HCT116 (cell line): ENCODE measurements at places on chromosomes 7 and 10. TPM values are rescaled to one million over a fixed set of nuclear protein-coding genes. Genes with fewer than 3 reads are reported as not detected.

DNA sequence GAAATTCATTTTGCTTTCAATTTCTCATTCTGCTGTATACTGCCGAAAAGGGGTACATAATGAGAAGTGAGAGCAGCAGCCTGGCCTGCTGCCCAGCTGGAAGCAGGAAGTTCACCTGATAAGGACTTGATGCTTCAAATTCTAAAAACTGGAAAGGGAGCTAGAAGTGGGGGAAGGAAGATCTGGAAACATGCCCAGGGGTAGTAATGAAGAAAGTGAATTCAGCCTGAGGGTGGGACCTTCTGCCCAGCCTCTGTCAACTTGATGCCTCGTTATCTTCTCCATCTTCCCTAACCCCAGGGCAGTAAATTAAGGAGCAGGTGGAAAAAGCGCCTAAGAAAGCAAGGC is 69.4 kb downstream of the ARMH3 start:
- H3K36me3 ChIP-seq, result peaks cover 27% of the 10 kb centered on the region
- H3K27me3 ChIP-seq, result no peaks in the 10 kb centered on the region
- no peak overlapping the region for H3K4me3 ChIP-seq
- H3K4me1 ChIP-seq, result no peaks in the 10 kb centered on the region

GRCh38 chr7:113085781-113086390 is 741 bp downstream of the GPR85 start:
- DNase-seq, result no peak
- H3K27me3 ChIP-seq, result no peaks in the 10 kb centered on the region
- no peaks in the 10 kb centered on the region for H3K36me3 ChIP-seq
- no peak overlapping the region for H3K4me3 ChIP-seq
- no peaks in the 10 kb centered on the region for H3K4me1 ChIP-seq
- no peak overlapping the region for H3K27ac ChIP-seq

DNA sequence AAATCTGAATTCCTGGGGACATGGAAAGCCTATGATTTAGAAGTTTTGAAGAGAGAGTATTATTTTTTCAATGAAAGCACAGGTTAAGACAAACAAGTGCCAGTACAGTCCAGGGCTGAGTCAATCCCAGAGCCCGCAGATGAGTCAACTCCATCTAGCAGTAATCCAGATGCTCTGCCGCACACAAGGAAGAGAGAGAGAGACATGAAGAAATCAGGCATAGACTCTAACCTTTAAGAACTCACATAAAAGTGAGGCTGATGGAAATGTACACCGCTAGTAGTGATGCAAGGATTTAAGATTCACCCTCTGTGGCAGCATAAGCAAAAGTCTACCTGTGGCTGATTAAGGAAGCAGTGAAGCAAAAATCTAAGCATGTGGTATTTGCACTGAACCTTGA is 651.5 kb downstream of the TNS3 start:
- no peaks in the 10 kb centered on the region for H3K27me3 ChIP-seq
- no peak for DNase-seq
- H3K4me1 ChIP-seq, result no peaks in the 10 kb centered on the region
- no peaks in the 10 kb centered on the region for H3K36me3 ChIP-seq
- no peak overlapping the region for H3K27ac ChIP-seq

- no peaks in the 10 kb centered on the region for H3K36me3 ChIP-seq
- no peaks in the 10 kb centered on the region for H3K27me3 ChIP-seq
- no peak overlapping the region for H3K27ac ChIP-seq
- no peak for DNase-seq
These were observed 14.0 kb upstream of the CDH23 start for GRCh38 chr10:71382757-71383156.

DNA sequence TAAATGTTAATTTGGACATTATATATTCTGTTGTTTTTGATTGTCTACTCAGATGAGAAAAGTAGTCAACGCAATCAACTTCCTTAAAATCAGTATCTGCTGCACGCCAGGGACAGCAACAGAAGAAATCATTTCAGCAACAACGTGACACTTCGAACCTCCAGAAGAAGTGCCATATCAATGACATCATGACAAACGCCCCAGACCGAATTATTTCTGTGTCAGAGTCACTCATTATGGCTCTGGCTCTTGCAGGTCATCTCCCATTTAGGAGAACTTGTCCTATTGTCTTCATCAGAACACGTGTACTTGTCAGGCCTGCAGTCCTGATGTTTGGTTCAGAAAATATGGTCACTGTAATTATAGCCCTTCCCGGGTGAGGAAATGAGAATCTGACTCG is 276.3 kb downstream of the ADARB2 start:
- no peak overlapping the region for H3K27ac ChIP-seq
- no peaks in the 10 kb centered on the region for H3K4me1 ChIP-seq
- H3K4me3 ChIP-seq, result no peak overlapping the region
- no peaks in the 10 kb centered on the region for H3K36me3 ChIP-seq
- no peak for DNase-seq
- H3K27me3 ChIP-seq, result no peaks in the 10 kb centered on the region; the same call in 1 of the 2 replicates

GRCh38 chr7:40551685-40552576 is 417.1 kb downstream of the SUGCT start:
- no peak overlapping the region for H3K4me3 ChIP-seq
- no peak overlapping the region for H3K27ac ChIP-seq
- H3K4me1 ChIP-seq, result no peaks in the 10 kb centered on the region

GRCh38 chr7:114279901-114280300 is 134.7 kb upstream of the FOXP2 start:
- H3K27me3 ChIP-seq, result no peaks in the 10 kb centered on the region
- no peak overlapping the region for H3K27ac ChIP-seq
- DNase-seq, result no peak
- no peaks in the 10 kb centered on the region for H3K4me1 ChIP-seq
- H3K4me3 ChIP-seq, result no peak overlapping the region

Gene FBXL15
- 21.1 TPM for total RNA-seq

- H3K4me1 ChIP-seq, result no peaks in the 10 kb centered on the region; the same call in 1 of the 2 replicates
- H3K27me3 ChIP-seq, result 0 out of 2 replicates have a peak, but pooled peaks cover 4% of the 10 kb centered on the region
- H3K36me3 ChIP-seq, result no peaks in the 10 kb centered on the region
- no peak overlapping the region for H3K4me3 ChIP-seq
- no peak for DNase-seq
These were observed 108.2 kb downstream of the PFKFB3 start for GRCh38 chr10:6310977-6311376.

Gene NRAP
- total RNA-seq, result not detected

GRCh38 chr10:15744217-15744865 is 24.6 kb upstream of the ITGA8 start:
- H3K4me1 ChIP-seq, result no peaks in the 10 kb centered on the region
- H3K4me3 ChIP-seq, result no peak overlapping the region
- no peaks in the 10 kb centered on the region; the same call in 1 of the 2 replicates for H3K27me3 ChIP-seq

Gene GRM8
- 0.05 TPM for total RNA-seq

Gene SFMBT2
- 0.02 TPM for total RNA-seq

Gene CABCOCO1
- total RNA-seq, result not detected

GRCh38 chr7:107085180-107085579 is 40.7 kb downstream of the PRKAR2B start:
- peaks cover 5% of the 10 kb centered on the region; the same call in 1 of the 2 replicates for H3K27me3 ChIP-seq
- H3K4me1 ChIP-seq, result no peaks in the 10 kb centered on the region

- H3K27me3 ChIP-seq, result no peaks in the 10 kb centered on the region
- H3K4me1 ChIP-seq, result peaks cover 52% of the 10 kb centered on the region
- H3K27ac ChIP-seq, result peak overlapping the region; percentile 66
- no peaks in the 10 kb centered on the region for H3K36me3 ChIP-seq
These were observed 99.6 kb upstream of the ANLN start for GRCh38 chr7:36289833-36290661.

DNA sequence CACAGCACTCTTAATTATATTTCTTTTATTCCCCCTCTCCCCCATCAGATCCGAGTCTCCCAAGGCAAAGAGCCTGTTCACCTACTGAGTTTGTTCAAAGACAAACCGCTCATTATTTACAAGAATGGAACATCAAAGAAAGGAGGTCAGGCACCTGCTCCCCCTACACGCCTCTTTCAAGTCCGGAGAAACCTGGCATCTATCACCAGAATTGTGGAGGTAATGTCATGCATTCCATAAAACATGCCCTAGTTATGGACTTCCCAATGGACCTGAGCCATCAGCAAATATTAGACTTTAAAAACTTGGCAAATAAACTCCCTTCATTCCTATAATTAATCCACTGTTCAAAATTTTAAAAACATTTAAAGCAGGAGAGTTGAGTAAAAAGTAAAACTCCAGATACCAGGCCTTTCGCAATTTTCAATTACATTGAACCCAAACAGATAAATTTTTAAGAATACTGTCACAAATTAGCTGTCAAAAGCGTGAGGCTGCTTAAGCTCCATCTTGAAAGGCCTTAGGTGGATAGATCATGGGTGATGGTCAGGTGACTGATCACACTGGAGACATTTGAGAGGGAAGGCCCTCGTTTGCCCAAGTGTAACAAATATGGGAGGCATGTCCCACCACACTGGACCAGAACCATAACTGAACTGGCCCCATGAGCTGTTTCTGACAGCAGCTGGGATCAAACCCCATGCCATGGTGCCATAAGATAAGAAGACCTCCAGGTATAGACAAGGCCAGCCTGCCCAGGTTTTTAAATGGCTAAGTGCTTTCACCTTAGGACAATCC is 46.9 kb upstream of the ARL4A start:
- DNase-seq, result no peak
- no peak overlapping the region for H3K27ac ChIP-seq
- H3K4me3 ChIP-seq, result no peak overlapping the region
- H3K36me3 ChIP-seq, result no peaks in the 10 kb centered on the region
- H3K27me3 ChIP-seq, result no peaks in the 10 kb centered on the region

DNA sequence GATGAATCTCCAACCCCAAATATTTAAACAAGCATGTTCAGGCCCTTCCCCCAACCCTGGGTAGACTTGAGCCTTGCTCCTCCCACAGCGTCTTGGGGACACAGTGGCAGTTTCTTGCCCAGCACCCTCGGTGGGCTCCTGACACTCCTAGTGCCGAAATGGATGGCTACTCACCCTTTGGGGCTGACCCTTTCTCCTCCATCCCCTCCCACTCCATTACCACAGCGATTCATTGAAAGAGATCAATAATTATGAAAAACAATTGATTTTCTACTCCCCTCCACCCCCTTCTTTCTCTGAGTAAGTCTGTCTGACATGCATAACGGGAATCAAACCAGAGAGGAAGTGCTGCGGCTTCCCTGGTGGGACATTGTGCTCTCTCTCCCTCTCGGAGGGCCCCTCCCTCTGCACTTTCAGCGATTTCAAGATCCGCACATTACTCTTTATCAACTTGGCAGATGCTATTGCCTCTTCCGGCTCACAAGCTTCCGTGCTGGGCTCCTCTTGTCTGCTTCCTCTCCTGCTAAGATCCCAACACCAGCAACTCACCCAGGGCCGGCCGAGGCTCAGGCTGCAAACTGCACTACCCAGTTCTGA is 79.0 kb upstream of the PLXNA4 start:
- no peak overlapping the region for H3K27ac ChIP-seq
- no peak for DNase-seq
- H3K36me3 ChIP-seq, result no peaks in the 10 kb centered on the region
- no peak overlapping the region for H3K4me3 ChIP-seq
- H3K27me3 ChIP-seq, result no peaks in the 10 kb centered on the region

- DNase-seq, result no peak
- no peaks in the 10 kb centered on the region for H3K36me3 ChIP-seq
- H3K27me3 ChIP-seq, result peaks cover 9% of the 10 kb centered on the region; the same call in 1 of the 2 replicates
These were observed 62.4 kb upstream of the GDF10 start for GRCh38 chr10:47237316-47238260.

Gene TMEM273
- not detected for total RNA-seq

- H3K27ac ChIP-seq, result no peak overlapping the region
- no peak overlapping the region for H3K4me3 ChIP-seq
- no peaks in the 10 kb centered on the region for H3K36me3 ChIP-seq
- no peaks in the 10 kb centered on the region for H3K4me1 ChIP-seq
These were observed 889.9 kb upstream of the C7orf33 start for GRCh38 chr7:147700702-147701101.
